ENCODE measurements at places on chromosomes 4 and X.

DNA sequence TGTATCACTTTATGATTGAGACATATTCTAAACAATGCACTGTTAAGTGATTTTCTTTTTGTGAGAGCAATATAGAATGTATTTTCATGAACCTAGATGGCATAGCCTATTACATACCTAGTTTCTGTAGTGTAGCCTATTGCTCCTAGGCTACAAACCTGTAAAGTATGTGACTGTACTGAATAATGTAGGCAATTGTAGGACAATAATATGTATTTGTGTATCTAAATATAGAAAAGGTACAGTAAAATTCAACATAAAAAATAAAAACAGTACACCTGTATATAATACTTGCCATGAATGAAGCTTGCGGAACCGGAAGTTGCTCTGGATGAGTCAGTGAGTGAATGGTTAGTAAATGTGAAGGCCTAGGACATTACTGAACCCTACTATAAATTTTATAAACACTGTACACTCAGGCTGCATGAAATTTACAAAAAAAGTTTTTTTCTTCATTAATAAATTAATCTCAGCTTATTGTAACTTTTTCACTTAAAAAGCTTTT lies 106.7 kb downstream of the VSIG4 start:
- H3K27me3 ChIP-seq, result no peaks in the 10 kb centered on the region
- no peaks in the 10 kb centered on the region for H3K36me3 ChIP-seq
- no peak for DNase-seq
- no peak overlapping the region for H3K4me3 ChIP-seq

- H3K27ac ChIP-seq, result peak overlapping the region; percentile 82
- no peaks in the 10 kb centered on the region for H3K27me3 ChIP-seq
- H3K36me3 ChIP-seq, result peaks cover 21% of the 10 kb centered on the region
- H3K4me3 ChIP-seq, result peak overlapping the region; percentile 52
- peaks cover 11% of the 10 kb centered on the region for H3K4me1 ChIP-seq
Observed at GRCh38 chrX:53088136-53088974, 5.6 kb upstream of the KANTR start.

DNA sequence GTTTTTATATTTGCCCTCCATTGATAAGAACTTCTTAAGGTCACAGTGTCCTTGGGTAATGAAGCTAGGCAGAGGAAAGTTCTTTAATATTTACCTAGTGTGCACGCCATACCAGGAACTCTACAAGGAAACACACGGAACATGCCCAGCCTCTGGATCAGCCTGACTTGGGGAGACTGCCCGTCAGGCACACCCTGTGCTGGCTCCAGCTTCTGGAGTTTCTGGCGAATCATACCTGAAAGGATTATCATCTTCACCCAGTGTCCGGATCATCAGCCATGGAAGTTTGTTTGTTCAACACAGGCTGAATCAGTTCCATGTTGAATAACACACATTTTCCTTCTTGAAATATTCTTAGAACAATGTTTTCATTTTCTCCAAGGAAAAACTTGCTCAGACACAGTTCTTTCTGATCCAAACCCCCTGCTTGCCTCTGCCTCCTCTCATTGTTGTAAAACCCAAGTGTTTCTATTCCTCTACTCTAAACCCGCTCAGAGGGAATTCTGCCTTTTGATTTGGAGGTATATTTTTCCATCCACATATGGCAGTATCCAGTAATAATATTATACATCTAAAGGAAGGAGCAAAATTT lies 176.7 kb downstream of the SHROOM3 start:
- peak overlapping the region; percentile 37 for H3K4me3 ChIP-seq
- no peaks in the 10 kb centered on the region for H3K27me3 ChIP-seq
- peak overlapping the region; percentile 84 for H3K27ac ChIP-seq
- DNase-seq, result peak; percentile 77
- no peaks in the 10 kb centered on the region for H3K36me3 ChIP-seq

- peak overlapping the region; percentile 67 for H3K27ac ChIP-seq
- H3K4me1 ChIP-seq, result peaks cover 29% of the 10 kb centered on the region
- H3K4me3 ChIP-seq, result no peak overlapping the region
- no peaks in the 10 kb centered on the region for H3K27me3 ChIP-seq
- H3K36me3 ChIP-seq, result no peaks in the 10 kb centered on the region
- no peak for DNase-seq
Observed at GRCh38 chr4:41156574-41156973, 57.8 kb downstream of the APBB2 start.

- DNase-seq, result no peak
- peak overlapping the region; percentile 99 for H3K4me3 ChIP-seq
- peak overlapping the region; percentile 95 for H3K27ac ChIP-seq
- H3K27me3 ChIP-seq, result no peaks in the 10 kb centered on the region
Observed at GRCh38 chr4:153467897-153468262, 1.7 kb downstream of the TMEM131L start.

DNA sequence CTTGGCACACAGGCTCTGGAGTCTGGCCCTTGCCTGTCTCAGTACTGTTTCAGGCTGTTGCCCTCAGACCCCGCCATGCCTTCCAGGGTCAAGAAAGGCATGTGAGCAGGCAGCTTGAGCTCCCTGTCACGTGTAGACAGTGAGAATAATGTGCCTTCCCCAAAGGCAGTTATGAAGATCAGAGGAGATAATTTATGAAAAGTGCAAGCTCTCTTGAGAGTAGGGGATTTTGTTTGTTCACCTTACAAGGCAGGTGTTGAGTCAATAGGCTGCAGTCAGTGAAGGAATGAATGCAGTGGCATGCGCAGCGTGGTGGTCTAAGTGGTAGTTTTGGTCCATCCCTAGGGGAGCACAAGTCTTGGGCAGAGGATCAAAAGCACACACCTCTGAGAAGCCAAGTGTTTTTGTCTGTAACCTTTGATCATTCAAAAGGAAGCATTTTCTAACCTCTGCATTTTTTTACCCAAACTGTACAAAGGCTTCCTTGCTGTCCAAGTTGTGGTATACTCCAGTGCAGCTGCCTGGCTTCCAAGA lies 14.4 kb downstream of the HADH start:
- no peaks in the 10 kb centered on the region for H3K27me3 ChIP-seq
- no peak overlapping the region for H3K4me3 ChIP-seq
- H3K36me3 ChIP-seq, result no peaks in the 10 kb centered on the region
- no peak for DNase-seq
- peaks cover 16% of the 10 kb centered on the region for H3K4me1 ChIP-seq

- H3K27me3 ChIP-seq, result no peaks in the 10 kb centered on the region
- DNase-seq, result no peak
- no peak overlapping the region for H3K4me3 ChIP-seq
- no peak overlapping the region for H3K27ac ChIP-seq
- H3K36me3 ChIP-seq, result no peaks in the 10 kb centered on the region
Observed at GRCh38 chr4:62093735-62094134, 893.6 kb downstream of the ADGRL3 start.

GRCh38 chr4:78038704-78039103 lies 18.4 kb upstream of the FRAS1 start:
- no peaks in the 10 kb centered on the region for H3K36me3 ChIP-seq
- no peak overlapping the region for H3K4me3 ChIP-seq
- no peak for DNase-seq
- H3K27ac ChIP-seq, result no peak overlapping the region
- no peaks in the 10 kb centered on the region for H3K27me3 ChIP-seq
- H3K4me1 ChIP-seq, result no peaks in the 10 kb centered on the region

GRCh38 chr4:132910229-132910748 lies 238.8 kb upstream of the PCDH10 start:
- no peak overlapping the region for H3K4me3 ChIP-seq
- no peak overlapping the region for H3K27ac ChIP-seq
- no peak for DNase-seq
- no peaks in the 10 kb centered on the region for H3K4me1 ChIP-seq

GRCh38 chrX:154600759-154601374 lies 15.9 kb downstream of the CTAG1A start:
- H3K27me3 ChIP-seq, result no peaks in the 10 kb centered on the region
- H3K27ac ChIP-seq, result no peak overlapping the region
- no peak overlapping the region for H3K4me3 ChIP-seq
- no peaks in the 10 kb centered on the region for H3K36me3 ChIP-seq
- no peak for DNase-seq

- H3K4me3 ChIP-seq, result peak overlapping the region; percentile 27
- H3K27me3 ChIP-seq, result no peaks in the 10 kb centered on the region
- H3K36me3 ChIP-seq, result no peaks in the 10 kb centered on the region
- DNase-seq, result no peak
Observed at GRCh38 chr4:148022975-148023374, 291.1 kb downstream of the ARHGAP10 start.

DNA sequence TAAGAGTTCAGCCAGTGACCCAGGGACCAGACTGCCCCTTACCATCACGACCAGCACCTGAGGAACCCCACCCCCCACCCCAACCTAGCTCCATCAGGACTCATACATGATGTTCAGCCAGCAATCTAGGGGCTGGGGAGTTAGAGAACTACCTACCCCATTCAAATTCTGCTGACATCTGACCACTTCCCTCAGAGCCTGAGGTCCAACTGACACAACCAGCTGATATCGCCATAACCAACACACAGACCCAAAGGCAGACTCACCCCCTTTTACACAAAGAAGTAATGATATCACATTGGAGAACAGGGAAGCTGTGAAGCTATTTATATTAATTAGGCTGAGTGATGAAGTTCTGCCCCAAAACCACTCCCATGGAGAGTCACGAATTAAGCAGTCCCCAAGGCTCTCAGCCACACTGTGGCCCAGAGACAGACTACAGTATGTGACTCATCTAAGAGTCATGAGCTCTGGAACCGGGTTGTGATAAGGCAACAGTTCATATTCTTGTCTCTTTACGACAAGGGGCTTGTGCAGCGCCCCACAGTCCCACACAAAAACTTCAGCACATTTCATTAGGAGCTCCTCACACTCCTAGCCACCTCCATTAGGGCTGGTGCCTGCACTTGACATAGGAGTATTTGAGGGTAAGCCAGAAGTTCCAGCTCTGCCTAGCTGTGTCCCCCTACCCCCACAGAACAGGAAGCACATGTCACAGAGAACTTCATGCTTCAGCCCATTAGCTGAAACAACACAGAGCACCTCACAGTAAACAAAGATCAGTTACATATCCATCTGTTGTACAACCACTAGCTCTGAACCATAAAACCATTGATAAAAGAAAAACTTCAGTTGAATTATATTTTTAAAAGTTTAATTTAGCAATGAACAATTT lies 184.7 kb upstream of the ZCCHC13 start:
- no peak overlapping the region for H3K27ac ChIP-seq
- no peak for DNase-seq
- H3K4me3 ChIP-seq, result no peak overlapping the region
- H3K27me3 ChIP-seq, result no peaks in the 10 kb centered on the region
- peaks cover 31% of the 10 kb centered on the region for H3K36me3 ChIP-seq

GRCh38 chrX:108309144-108309543 lies 129.1 kb downstream of the COL4A6 start:
- no peak for DNase-seq
- no peak overlapping the region for H3K27ac ChIP-seq
- no peak overlapping the region for H3K4me3 ChIP-seq
- no peaks in the 10 kb centered on the region for H3K27me3 ChIP-seq

GRCh38 chr4:86847571-86847970 lies 1.6 kb downstream of the SLC10A6 start:
- H3K27me3 ChIP-seq, result no peaks in the 10 kb centered on the region
- no peaks in the 10 kb centered on the region for H3K36me3 ChIP-seq
- H3K27ac ChIP-seq, result no peak overlapping the region
- DNase-seq, result no peak
- H3K4me1 ChIP-seq, result no peaks in the 10 kb centered on the region
- peak overlapping the region; percentile 3 for H3K4me3 ChIP-seq

- H3K36me3 ChIP-seq, result no peaks in the 10 kb centered on the region
- no peaks in the 10 kb centered on the region for H3K27me3 ChIP-seq
- H3K4me3 ChIP-seq, result no peak overlapping the region
- DNase-seq, result no peak
- H3K27ac ChIP-seq, result no peak overlapping the region
Observed at GRCh38 chr4:5423670-5424069, 284.7 kb downstream of the EVC2 start.

DNA sequence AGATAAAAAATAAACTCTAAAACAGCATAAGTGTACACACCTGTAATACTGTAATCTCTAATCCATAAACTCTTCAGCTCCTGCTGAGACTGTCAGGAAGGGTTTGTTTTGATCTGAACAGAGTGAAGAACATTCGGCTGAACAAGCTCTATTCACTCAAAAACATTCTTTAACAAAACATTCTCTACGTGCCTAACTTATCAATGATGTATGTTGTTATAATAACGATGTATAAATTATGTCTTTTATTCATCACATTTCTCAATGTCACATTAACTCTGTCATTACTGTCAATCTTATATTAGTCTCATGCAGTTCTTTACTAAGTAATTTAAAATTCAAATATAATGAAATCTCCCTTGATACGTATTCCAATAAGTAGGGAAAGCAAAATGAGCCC lies 280.6 kb downstream of the FSTL5 start:
- DNase-seq, result no peak
- H3K36me3 ChIP-seq, result no peaks in the 10 kb centered on the region
- H3K27me3 ChIP-seq, result no peaks in the 10 kb centered on the region
- no peaks in the 10 kb centered on the region for H3K4me1 ChIP-seq
- H3K27ac ChIP-seq, result no peak overlapping the region

- DNase-seq, result no peak
- no peak overlapping the region for H3K4me3 ChIP-seq
- no peak overlapping the region for H3K27ac ChIP-seq
- H3K36me3 ChIP-seq, result no peaks in the 10 kb centered on the region
- H3K27me3 ChIP-seq, result no peaks in the 10 kb centered on the region
Observed at GRCh38 chr4:188299161-188299560, 159.9 kb downstream of the TRIML1 start.

- peak overlapping the region; percentile 38 for H3K27ac ChIP-seq
- H3K4me3 ChIP-seq, result peak overlapping the region; percentile 42
- H3K27me3 ChIP-seq, result peaks cover 41% of the 10 kb centered on the region
- DNase-seq, result peak; percentile 25
- H3K36me3 ChIP-seq, result no peaks in the 10 kb centered on the region
Observed at GRCh38 chr4:1171311-1172227, 814 bp downstream of the SPON2 start.

- DNase-seq, result no peak
- no peaks in the 10 kb centered on the region for H3K36me3 ChIP-seq
- H3K4me1 ChIP-seq, result no peaks in the 10 kb centered on the region
- H3K27ac ChIP-seq, result no peak overlapping the region
- H3K27me3 ChIP-seq, result no peaks in the 10 kb centered on the region
Observed at GRCh38 chr4:31334086-31334910, 614.1 kb downstream of the PCDH7 start.

DNA sequence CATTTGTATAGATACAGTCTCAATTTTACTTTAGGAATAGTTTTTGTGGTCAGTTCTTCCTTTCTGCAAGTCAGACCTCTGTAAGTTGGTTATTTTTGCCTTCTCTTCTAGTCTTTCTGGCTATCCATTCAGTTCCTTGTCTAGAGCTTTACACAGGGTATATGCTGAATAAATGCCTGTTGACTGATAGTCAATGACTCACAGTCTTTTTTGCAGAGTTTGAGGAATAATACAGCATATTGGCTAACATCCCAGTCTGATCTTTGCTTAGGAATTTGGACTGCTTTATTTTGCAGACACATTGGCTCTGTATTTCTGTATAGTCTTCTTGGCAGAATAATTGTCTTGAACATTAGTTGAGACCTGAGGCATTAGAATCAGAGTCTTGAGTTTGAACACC lies 132.4 kb downstream of the MAGEC1 start:
- H3K27ac ChIP-seq, result no peak overlapping the region
- no peaks in the 10 kb centered on the region for H3K27me3 ChIP-seq
- DNase-seq, result no peak
- H3K4me1 ChIP-seq, result no peaks in the 10 kb centered on the region
